ENCODE measurements at places on chromosomes 5 and 9.

GRCh38 chr9:114911167-114911821 lies 19.1 kb downstream of the TNFSF8 start:
- DNase-seq, result no peak

GRCh38 chr9:77510666-77511065 lies 137.5 kb downstream of the GNA14 start:
- no peak for DNase-seq

DNA sequence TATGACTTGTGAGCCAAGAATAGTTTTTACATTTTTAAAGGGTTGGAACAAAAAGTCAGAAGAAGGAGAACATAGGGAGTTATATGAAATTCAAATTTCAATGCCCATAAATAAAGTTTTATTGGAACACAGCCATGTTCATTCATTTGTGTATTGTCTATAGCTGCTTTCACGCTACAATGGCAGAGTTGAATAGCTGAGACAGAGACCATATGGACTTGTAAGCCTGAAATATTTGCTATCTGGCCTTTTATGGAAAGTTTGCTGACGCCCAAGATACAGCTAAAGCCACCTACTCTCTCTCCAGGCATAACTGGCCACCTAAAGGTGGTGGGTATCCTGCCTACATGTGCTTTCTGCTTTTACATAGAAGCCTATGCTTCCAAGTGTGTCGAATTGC lies 10.9 kb downstream of the DAB2IP start:
- no peak for DNase-seq

- DNase-seq, result no peak
Measured at GRCh38 chr5:168404365-168404764, 81.9 kb upstream of the RARS1 start.

- DNase-seq, result peak; percentile 45
Measured at GRCh38 chr5:75049456-75050351, 2.7 kb downstream of the GCNT4 start.

DNA sequence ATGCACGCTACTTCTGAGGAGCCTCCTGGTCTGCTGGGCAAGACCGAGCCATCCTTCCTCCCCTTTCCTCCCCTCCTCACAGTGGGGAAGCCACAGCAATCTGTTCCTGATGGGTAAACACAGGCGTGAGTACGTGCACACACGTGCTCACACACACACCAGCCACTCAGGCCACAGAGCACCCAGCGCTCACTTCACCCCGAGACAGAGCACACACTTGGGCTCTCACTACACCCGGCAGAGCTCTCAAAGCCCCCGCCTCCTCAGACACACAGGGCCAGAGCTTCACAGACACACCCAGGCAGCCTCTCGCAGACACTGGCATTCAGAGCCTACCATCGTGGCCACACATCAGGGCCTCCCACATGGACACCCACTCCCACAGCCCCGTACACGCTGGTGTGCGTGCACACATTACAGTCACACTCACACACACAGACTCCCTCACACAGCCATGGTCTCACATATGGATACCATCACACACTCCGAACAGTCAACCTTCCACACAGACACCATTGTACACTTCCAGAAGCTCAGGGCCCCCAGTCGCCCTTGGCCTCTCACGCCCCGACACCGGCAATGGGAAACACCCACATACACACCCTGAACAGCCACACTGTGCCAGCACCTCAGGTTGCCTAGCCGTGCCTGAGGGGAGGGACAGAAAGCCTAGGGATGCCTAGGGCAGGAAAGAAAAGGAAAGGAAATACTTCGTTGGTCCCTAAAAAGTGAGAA lies 13.5 kb downstream of the CNTFR start:
- DNase-seq, result no peak

DNA sequence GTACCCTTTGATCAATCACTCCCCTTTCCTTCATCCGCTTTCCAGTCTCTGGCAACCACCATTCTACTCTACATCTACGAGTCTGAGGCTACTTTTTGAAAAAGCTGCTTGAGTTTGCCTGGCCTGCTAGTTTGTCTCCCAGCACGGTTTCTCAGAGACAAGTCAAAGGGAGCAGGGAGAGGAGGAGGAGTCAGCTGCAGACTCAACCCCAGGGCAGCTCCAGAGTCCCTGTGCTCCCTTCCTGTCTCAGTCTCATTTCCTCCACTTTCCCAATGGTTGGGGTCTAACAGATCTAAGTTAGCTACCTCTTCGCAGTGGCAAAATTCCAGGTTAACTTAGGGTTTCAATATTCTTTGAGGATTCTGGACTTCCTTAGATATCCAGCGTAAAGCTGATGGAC lies 80.0 kb upstream of the PCA3 start:
- no peak for DNase-seq

DNA sequence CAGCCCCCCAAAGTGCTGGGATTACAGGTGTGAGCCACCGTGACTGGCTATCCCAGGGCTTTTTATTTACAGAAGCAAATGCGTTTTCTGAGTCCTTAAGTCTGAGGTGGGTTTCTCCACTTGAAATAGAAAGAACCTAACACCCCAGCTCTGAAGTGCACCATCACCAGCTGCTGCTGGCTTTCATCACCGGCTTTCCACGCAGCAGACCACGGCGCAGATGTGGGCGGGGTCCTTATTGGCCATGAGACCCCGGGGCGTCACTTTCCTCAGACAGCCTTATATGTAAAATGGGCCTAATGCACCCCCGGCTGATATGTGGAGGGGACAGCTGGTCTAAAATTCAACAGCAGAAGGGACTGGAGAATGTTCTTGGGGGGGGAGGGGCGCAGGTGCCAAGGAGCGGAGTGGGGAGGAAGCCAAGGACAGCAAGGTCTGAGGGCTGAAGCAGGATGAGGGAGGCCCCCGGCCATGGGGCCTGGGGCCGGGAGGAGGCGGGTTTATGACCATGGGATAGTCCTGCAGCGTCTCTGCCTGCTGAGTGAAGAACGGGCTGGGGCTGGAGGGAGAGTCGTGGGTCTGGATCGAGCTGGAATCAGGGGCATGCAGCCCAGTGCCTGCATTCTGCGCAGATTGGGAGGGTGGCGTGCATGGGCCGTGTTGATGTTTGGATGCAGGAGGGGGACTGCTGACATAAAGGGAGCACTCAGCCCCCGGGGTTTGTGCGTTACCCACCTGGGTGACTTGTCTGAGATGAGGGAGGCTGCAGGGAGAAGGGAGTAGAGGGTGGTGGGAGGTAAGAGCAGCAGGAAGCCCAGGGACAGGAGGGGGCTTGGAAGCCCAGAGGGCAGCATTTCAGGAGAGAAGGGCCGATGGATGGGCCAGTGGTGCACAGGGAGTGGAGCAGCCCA lies 30.2 kb downstream of the RASGEF1C start:
- DNase-seq, result no peak

- DNase-seq, result no peak
Measured at GRCh38 chr5:180717989-180718388, 21.9 kb downstream of the OR2Y1 start.

- no peak for DNase-seq
Measured at GRCh38 chr9:138024831-138025291, 147.3 kb downstream of the CACNA1B start.

- no peak for DNase-seq
Measured at GRCh38 chr5:174832025-174832424, 107.6 kb downstream of the MSX2 start.

- peak; percentile 83 for DNase-seq
Measured at GRCh38 chr5:173625673-173626504, 9.4 kb upstream of the BOD1 start.

- no peak for DNase-seq
Measured at GRCh38 chr5:150113047-150113744, 26.8 kb upstream of the CSF1R start.

DNA sequence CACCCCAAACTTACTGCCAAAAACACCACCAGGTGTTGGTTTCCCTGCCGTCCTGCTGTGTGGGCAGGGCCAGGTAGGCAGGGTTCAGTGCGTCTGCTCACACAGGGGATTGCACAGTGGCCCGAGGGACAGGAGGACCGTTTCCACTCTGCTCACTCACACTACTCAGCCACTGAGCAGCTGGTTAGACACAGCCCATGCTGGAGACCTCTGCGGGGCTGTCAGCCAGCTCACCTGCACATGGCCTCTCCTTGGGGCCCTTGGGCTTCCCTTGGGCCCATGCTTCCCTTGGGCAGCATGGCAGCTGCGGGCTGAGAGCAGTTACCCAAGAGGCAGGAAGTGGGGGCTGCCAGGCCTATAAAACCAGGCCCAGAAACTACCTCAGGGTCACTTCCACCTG lies 79.0 kb downstream of the SYK start:
- DNase-seq, result peak; percentile 85

DNA sequence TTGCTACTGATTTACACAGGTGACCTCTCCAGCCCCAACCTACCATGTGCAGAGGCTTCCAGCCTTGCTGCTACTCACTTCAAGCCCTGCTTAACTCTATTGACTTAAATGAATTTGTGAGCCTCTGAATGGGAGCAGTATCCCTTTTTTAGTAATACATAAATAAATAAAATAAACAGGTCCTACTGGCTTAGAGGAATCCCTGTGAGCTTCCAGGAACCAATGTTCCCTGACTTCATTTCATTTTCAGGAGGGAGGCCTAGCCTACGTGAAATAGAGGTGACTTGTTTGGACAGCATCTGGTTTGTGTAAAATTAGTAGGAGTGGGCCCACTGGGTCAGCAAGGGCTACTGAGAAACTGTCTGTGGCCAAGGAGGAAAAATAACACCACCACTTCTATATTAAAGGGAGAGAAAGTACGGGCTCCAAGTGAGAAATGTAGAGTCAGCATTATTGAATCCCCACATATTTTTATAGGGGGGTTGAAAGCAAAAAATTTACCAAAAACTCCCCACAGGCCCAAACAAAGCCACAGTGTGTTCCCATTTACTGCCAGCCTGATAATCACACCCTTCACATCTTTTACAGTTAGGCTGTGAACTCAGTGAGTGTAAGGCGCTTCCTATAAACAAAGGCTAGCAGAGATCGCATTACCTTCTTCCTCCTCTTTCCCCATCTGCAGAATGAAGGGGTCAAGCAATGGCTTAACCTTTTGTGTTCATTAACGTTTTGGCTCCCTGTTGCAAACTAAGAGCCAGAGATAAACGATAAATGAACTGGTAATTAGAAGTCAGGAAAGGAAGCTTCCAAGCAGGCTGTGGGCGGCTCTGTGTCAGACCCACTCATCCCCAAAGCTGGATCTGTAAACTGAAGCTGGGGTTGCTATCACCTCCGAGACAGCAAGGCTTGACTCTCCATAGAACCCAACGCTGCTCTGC lies 138.8 kb upstream of the LIFR start:
- DNase-seq, result no peak

DNA sequence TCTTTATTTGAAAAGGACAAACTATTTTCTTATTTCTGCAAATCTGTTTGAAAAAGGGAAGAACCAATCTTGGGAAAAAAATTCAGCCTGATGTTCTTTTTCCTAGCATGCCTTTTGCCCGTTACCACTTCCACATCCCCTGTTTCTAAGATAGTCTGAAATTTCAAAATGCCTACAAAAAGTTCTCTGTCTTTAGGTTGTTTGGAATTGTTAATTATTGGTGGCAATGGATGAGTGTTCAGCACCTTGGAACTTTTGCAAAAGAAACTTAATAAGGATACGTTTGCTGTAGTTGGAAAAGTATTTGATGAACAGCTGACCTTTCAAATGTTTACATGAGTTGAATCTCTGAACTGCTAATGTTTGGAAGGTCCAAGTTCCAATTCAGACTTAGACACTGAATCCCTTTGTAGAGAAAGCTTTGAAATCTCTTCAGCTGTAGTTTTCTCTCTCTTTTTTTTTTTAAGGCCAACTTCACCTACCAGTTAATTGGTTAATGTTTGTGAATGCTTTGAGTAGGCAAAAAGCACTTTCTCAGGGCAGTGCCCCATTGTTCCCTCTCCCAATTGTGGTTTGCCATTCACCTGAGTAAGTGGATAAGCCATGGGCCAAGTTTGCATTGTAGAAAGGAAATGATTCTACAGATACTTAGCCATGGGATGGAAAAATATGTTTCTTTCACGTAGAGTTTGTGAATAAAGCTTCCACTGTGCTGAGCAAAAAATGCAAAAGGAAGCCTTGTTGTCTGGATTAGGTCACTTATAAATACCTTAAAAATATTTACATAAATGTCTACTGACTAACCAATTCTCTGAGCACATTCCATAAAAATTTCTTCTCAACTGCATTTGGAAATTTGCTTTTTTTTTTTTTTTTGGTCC lies 156.4 kb upstream of the ELL2 start:
- no peak for DNase-seq

- no peak for DNase-seq
Measured at GRCh38 chr5:67610186-67610912, 413.8 kb upstream of the CD180 start.

GRCh38 chr5:10301266-10301665 lies 6.4 kb downstream of the CMBL start:
- no peak for DNase-seq

Measured in OCI-LY7 (cell line).